ENCODE measurements at places on chromosomes 5 and 9.

DNA sequence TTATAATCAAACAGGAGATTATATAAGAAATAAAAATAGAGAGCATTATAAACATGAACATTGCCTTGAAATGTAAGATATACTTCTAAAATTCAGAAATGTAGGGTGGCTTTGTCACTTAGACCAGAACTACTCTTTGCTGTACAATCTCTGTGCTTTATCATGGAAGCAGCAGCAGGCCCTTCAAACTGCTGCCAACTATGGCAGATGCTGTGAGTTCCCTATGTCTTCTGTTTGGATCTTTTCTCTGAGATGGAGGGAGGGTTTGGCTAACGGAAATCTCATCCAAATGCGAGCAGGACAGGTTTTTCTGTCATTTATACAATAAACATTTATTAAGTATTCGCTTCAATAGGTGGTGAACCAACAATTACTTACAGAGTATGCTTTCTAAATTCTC lies 34.8 kb upstream of the RICTOR start:
- no peak for DNase-seq

GRCh38 chr5:68240202-68240601 lies 24.6 kb downstream of the PIK3R1 start:
- DNase-seq: no peak

GRCh38 chr5:3118340-3118739 lies 366.9 kb upstream of the IRX2 start:
- no peak for DNase-seq

DNA sequence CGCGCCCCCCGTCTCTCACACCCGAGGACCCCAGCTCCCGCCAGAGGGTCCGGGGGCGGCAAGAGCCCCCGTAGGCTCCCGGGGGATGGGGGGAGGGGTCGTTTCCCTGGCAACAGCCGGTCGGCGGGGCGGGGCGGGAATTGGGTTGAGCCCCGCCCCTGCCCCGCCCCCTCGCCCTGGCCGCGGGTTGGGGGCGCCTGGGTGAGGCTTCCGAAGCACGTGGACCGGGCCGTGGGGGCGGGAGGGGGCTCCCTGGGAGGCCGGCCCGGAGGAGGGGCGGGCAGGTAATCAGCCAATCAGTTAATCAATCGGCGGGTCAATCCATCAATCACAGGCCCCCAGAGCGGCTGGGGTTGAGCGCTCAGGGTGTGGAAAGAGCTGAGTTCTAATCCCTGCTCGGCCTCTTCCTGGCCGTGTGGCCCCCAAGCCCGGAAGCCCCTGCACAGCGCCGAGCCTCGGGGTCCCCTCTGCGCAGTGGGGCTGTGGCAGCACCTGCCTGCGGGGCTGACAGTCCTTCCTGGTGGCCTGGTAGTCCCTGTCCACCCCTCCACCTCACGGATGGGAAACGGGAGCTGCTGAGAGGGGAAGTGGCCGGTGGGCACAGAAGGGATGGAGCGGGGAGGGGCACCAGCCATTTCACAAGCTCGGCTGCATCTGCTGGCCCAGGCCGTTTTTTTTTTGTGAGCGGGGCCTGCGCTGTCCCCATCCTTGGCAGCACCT lies 174.2 kb upstream of the IER5L start:
- no peak for DNase-seq

- no peak for DNase-seq
Measured at GRCh38 chr5:80590766-80591165, 20.7 kb upstream of the ANKRD34B start.

- DNase-seq: no peak
Measured at GRCh38 chr9:92132501-92132900, 17.3 kb upstream of the SPTLC1 start.

DNA sequence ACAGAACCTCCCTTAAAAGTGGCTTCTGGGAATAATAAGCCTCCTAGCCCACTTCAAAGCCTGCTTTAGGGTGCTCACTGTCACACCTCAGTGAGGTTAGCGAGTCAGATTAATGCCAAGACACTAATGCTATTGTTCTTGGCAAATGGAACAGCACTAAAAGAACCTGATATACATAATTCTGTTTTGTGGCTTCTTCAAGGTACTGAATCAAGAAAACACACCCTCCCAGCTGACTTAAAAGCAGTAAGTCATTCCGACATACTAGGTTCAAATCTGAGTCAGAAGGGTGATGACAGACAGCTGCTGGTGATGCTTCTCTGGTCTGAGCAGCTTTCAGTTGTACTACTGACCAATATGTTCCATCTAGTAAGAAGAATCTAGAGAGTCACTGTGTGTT lies 121.6 kb downstream of the OXCT1 start:
- no peak for DNase-seq

DNA sequence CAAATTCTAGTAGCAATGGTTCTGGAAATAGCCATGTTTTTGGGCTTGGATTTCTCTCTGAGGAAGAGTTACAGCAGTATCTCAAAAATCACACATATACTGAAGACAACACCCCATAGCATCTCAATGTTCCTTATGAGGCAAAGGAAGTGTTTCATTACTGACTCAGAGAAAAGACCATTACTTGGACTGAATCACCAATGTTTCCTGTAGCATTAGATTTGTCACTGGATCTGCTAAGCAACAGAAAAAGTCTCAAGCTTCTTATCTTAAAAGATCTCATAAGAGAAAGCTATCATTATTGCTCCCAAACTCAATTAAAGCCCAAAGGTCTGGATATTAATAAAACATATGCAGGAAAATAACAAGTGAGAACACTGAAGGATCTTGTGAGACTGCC lies 272.4 kb downstream of the ADAMTS6 start:
- no peak for DNase-seq

DNA sequence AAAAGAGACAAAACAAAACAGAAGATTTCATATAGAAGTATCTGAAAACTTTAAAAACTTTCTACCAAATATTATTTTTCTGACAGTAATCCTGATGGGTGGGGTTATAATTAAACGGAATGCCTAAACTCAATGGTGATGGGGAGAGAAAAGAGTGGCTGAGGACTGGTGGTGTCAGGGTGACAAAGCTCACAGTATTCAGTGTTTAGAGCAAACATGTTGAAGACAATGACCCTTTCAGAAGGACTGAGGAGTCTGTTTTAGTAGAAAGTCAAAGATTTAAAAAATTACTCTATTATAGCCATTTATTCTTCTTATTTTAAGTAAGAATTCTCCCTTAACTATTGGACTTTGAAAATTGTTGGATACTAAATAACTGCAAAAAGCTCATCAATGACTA lies 1144.0 kb downstream of the TAF11L14 start:
- no peak for DNase-seq

Data from hematopoietic multipotent progenitor cell treated with erythropoietin and hydrocortisone succinate and interleukin-3 and kit ligand, for 15 days (in vitro differentiated cells).